Right cardiac atrium (tissue), 5 donors: ENCODE measurements at places on chromosomes 13 and 19.

DNA sequence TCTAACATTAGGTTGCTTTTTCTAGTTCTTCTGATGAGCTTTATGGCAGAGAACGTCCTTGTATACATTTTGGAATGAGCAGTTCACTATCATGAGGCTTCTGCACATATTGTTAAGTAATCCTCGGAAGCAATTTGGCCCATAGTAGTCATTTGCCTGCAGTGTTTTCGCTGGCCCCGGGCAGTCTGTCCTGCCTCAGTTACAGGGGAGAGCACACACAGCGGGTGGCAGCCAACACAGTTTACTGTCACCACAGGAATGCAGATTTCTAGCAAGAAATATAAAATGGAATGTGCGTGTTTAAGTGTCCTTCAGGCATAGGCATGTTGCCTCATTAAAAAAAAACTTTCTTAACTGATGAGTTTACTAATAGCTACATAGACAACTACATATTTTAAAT lies 71.5 kb upstream of the GJB6 start:
- DNase-seq: no peak

DNA sequence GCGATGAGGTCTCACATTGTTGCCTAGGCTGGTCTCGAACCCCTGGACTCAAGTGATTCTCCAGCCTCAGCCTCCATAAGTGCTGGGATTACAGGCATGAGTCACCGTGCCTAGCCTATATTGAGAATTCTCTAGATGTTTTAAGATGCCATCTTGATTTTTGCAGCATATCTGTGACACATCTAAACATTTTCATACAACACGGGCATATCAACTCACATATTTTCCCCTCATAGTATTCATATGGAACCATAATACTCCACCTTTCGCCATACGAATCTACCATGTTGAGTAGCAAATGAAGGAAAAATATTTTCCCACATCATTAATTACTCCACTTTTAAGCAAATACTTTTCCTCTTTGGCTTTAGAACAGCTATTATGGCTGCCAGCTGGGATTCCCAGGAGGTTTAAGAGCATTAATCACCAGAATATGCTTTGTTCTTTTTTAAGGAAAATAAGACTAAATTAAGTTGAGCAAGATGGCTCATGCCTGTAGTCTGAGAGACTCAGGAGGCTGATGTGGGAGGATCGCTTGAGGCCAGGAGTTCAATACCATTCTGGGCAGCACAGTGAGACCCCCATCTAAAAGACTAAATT lies 56.9 kb upstream of the GTF2F2 start:
- DNase-seq: no peak

DNA sequence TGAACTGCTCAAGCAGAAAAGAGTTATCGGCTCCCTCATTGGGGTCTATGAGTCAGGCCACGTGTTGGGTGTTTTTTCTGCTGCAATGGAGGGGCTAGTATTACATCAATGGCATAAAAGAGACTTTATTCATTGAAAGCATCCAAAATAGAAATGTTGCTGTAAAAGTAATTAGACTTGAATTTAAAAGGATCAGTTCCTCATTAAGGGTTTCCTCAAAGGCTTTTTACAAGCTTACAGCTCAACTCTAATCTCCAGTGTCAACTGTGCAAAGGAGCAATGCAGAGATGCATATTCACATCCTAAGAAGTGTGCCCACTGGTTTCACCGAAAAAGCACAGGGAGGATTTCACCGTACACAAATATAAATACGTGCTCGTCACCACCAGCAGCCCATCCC lies 300.3 kb downstream of the FOXO1 start:
- DNase-seq: no peak

DNA sequence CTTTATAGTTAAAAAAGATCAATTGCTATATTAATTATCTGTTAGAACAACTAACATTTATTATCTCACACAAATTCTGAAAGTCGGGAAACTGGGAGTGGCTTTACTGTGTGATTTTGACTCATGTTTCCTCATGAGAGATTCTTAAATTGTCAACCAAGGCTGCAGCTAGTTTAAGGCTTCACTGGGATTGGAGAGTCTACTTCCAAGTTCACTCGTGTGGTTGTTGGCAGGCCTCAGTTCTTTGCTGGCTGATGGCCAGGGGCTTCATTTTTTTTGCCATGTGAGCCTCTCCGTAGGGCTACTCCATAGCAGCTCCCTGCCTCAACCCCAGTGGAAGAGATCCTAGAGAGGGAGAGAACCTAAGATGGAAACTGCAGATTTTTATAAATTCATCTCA lies 24.5 kb upstream of the LPAR6 start:
- DNase-seq: peak; percentile 88

GRCh38 chr19:1282588-1283206 lies 3.0 kb upstream of the EFNA2 start:
- DNase-seq: no peak

DNA sequence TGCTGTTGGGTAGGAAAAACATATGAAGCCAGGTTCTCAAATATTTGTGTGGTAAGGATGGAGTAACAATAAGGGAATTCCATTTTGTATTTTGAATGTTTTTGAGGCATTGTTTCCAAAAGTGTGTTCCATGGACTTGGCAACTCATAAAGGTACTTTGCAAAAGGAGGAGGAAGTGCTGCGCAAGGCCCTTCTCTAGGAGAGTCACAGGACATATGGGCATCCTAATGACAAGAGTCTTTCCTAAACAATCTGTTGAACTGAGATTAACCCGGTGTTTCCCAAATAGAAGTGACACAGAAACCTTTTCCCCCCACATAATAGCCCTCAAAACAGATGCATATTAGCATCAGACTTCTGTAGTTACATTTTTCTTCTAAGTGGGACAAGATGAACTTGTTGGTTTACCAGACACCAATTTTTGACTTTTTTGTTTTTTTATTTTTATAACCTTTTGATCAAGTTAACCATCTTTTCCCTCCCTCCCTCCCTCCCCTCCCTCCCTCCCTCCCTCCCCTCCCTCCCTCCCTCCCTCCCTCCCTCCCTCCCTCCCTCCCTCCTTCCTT lies 209.3 kb downstream of the PCCA start:
- no peak for DNase-seq

DNA sequence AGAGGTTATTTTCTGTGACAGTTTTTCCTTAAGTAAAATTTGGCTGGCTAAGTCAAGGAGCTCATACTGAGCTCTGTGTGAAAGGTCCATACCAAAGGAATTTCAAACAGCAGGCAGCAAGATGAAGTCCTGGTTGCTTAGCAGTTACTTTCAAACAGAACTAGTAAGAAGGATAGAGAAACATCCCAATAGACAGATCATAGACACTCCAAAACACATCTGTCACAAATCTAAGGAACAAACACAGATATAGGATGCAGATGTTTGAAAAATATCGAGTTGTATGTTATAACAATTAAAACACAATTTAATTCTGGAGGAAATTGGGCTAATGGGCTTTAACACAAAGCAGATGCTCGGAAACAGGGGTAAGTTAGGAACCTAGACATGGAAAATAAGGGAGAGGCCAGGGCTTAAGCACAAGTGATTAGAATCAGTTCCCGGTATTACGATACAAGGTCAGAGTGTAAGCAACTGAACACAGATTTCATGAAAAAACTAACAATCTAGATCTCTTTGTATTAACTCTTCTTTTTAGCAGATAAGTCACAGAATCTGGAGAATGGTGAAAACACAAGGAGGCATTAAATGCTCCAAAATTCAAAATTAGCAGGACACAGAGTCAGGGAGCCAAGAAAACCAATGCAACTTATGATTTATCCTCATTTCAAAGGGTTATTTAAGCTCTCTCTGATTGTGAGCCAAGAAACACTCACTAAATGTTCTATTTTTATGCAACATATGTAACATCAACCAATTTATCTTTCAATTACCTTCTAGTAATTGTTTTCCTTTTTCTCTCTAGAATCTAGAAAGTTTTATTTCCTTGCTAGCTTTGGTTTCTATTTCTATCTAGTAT lies 1992.9 kb upstream of the PCDH20 start:
- DNase-seq: no peak

DNA sequence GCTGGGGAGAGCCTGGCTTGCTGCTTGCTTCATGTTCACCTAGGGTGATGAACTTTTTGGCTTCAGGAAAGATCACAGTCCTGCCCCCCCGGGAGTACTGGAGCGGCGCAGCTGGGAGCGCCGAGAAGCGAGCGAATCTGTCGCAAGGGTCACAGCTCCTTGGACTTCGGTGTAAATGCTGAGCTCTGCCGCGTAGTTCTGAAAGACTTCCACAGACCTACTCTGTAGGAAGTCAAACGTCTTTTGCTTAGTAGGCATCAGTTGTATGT lies 2.7 kb downstream of the ING1 start:
- DNase-seq: peak; percentile 56

GRCh38 chr13:87671753-87672605 lies 808 bp downstream of the SLITRK5 start:
- peak; percentile 58 for DNase-seq

DNA sequence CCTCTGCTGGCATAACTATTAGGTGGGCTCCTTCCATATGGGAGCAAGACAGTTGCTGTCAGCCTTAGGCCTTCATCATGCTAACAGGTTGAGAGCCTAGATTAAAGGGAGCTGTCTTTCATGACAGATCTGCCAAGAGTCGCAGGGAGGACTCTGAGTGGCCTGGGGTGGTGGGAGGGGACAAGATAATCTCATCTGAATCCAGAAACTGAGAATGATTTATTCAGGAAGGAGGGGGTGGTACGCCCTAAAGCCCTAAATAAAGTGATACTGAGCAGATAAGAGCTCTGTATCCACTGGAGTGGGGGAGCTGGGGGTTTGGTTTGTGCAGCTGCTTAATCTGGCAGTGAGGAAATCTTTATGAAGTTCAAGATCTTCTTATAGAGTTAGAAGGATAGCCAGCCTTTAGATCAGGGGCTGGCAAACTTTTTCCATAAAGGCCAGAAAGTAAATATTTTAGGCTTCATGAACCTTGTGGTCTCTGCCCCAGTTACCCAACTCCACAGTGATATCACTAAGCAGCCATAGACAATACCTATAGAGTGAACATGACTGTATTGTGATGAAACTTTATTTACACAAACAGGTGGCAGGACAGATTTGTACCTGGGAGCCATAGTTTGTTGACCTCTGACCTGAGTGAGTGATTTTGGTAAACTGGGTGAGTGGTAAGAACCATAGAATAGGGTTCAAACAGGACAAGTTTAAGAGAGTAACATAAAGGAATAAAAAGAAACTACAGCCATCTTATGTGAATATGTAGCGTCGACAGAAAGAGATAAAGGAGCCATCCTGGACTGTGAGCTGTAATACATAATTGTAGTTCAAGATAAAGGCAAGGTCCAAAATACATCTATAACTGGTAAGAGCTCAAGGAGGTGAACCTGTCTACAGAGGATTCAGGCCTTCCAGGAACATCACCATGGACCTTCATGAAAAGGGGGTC lies 9.8 kb upstream of the STK24 start:
- DNase-seq: no peak
